ENCODE measurements at places on chromosomes 6 and 20.

GRCh38 chr6:53510746-53511145 lies 34.2 kb downstream of the GCLC start:
- no peak for DNase-seq

DNA sequence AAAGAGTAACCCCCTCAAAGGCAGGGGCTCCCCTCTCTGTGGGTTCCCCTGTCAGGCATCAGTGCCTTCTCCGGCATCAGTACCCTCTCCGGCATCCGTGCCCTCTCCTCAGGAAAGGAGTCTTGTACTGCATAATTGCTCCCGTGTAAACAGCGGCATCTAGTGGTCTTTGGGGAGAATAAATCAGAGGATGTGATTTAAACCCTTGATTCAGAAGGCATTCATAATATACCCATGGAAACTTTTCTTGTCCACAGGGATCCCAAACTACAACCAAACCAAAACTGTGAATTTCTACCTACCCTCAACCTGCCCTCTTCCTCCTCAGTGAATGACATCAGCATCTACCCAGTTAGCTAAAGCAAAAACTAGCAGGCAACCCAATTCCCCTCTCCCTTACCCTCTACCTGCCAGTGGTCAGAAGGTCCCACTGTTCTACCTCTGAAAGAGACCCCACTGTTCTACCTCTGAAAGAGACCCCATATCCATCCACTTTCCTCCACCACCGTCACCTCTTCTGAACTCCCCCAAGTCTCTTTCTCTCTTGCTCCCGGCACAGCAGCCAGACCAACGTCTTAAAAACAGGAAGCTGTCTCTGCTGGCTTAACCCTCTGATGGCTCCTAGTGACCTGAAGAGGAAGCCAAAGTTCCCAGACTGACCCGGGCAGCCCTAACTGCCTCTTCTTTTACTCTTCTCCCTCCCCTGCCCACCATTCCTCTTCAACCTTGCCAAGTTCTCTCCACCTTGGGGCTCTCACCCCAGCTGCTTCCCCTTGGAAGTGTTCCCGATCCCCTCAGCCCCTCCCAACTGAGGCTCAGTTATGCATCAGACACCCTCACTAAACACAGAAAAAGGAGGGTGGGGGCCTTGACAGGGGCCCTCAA lies 27.2 kb downstream of the UBE2V1 start:
- no peak for DNase-seq

DNA sequence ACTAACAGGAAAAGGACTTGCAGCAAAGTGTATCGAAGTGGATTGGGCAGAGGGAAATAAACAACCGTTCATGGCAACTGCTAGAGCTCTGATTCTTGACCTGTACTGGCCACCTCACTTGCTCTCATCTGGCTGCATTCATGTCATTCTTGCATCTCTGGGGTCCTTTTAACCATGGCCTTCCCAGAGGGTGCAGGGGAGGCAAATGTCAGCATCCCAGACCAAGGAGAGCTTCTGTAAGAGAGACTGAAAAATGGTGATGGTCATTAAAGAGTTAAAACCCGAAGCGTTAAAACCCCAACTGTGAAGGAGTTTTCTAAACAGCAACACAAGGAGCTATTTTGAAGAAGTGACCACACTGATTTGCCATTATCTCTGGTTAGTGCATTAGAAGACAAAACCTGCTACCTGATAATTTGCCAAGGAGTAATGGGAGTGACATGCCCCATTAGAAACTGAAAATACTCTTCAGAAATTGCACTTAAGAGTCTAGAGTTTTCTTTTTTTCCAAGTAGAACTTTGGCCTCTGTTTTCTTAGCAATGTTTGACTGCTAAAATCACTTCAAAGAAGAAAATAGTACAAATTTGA lies 62.4 kb downstream of the APCDD1L start:
- no peak for DNase-seq

GRCh38 chr6:80015839-80016435 lies 11.5 kb downstream of the TTK start:
- no peak for DNase-seq

DNA sequence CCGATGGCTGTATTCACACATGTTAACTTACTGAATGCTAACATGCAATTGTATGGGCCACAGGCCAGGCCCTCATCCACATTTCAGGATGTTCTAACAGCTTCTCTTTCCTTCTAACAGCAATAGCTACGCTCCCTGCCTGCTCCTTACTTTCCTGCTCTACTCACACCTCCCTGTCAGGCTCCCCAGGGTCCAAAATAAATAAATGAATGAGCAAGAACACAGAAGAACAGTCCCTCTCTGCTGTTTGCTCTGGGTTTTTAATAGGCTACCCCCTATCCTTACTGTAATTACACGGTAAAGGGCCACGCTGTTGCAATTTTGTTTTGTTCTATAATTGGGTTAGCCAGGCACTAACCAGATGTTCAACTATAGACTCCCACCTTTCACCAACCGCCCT lies 135.6 kb downstream of the GMDS start:
- no peak for DNase-seq

DNA sequence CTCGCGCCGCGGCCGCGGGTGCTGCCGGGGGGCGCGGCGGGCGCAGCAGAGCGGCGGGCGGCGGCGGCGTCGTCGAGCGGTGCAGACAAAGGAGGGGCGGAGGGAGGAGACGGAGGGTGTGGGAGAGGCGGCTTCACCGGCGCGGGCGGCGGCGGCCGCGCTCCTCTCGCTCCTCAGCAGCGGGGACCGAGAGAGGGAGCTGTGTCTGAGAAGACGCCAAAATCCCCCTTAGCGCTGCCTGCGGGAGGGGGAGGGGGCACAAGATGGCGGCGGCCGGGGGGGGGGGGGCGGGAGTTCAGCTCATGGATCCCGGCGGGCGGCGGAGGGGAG lies 296 bp downstream of the ADNP start:
- no peak for DNase-seq

GRCh38 chr6:167663784-167664443 lies 162.8 kb upstream of the AFDN start:
- no peak for DNase-seq

GRCh38 chr6:81625216-81625615 lies 127.3 kb downstream of the TENT5A start:
- no peak for DNase-seq

DNA sequence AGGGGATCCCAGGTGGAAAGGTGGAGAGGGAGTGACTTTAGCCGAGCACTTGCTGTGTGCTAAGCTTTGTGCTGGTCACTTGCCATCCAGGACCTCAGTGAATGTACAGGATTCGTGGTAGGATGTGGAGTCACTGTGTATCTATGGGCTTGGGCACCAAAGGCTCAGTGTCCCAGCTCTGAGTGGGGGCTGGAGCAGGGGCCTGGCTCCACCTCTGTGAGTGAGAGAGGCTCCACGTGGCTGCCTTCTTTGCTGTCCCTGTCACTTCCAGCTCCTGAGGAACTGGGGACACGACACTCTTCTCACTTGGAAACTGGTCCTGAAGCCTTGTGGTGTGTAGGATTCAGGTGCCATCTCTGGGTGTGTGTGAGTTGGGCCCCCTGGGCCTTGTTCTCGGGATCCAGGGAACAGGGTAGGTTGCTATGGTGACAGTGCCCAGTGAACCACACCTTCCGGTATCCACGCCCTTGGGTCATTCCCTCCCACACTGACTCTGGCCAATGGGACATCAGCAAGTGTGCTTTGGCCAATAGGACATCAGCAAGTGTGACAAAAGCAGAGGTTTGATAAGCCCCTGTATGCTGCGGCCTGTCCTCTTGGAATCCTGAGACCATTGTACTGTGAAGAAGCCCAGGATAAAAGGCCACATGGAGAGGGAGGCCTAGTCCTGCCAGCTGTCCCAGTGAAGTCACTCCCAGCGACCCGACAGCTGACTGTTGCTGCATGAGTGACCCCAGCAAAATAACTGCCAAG lies 87.7 kb downstream of the CDH22 start:
- DNase-seq, result no peak

- DNase-seq, result no peak
Measured at GRCh38 chr6:167769408-167770190, 57.1 kb upstream of the AFDN start.

Measured in SIG-M5 (cell line).